AG08395 (cell line): ENCODE measurements at places on chromosomes 1 and 21.

DNA sequence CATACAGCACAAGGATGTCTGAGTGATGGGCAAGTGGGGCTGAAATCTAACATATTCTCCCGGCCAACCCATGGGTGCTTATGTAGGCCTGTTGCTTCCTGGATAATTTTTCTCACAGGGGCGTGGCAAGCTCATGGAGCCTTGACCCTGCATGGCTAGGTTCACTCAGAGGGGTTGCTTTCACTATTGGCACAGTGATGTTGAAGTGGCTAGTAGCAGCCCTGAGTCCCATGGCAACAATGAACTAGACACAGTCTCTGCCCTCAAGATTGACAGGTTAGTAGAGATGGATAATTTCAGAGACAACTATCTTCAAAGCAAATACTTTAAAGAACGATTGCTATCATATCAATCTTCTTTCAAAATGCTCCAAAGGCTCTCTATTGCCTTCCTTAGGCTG lies 6.5 kb upstream of the MAB21L3 start:
- no peak for DNase-seq

DNA sequence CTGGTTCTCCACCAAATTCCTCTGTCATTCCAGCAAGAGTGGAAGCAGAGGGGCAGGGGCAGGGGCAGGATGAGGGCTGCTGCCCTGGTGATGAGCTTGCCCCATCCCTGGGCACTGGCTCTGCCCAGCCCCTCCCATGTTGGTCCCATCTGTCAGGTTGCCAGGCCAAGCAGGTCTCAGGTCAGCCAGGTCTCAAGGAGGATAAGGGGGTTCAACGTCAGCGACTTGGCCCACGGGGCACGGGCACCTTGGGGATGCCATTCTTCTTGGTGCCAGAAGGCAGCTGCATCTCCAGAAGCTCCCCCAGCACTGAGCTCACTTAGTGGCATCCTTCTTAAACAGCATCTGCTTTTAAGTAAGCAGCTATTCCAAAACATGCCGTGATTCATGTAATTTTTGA lies 133.1 kb downstream of the AJAP1 start:
- no peak for DNase-seq

DNA sequence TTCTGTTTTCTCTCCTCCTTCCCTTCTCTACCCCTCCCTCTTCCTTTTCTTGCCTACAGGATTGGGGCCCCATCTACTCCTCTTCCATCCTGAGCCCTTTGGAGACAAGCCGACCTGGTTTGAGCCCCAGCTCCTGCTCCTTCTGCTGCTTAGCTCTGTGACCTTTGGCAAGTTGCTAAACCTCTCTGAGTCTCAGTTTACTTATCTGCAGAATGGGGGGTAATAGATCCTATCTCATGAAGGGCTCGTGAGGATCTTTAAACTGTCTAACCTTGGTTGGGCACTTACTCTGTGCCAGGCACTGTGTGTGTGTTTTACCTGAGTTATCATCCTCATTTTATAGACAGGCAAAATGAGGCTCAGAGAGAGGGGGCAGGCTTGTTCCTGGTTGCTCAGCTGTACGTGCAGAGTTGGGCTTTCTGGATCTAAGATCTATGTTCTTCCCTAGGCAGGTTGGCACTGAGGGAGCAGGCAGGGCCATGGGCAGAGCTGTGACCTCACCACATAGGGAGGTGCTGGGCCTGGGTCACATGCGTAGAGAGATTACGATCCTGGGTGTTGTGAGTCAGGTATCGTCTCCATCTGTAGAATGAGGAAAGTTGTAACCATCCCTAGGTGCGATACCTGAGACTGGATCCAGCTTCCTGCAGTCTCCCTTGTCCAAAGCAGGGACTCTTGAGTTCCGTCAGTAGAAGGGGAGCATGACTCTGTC lies 58.5 kb downstream of the FOXO6 start:
- DNase-seq = no peak

DNA sequence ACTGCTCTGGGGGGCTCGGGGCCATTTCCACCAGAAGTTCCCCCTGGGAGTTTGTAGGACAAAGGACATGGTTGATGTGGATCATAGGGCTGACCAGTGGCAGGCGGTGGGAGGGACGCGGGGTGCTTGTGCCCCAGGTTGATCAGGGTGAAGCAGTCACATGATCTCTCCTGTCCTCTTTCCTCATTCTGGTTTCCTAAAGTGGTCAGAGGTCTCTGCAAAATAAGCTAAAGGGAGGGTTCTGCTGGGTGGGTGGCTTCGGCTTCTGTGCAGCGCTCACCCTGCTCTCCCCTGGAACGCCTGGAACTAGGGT lies 9.2 kb downstream of the PDXK start:
- no peak for DNase-seq

- DNase-seq = no peak
These were observed 3.1 kb downstream of the PTGFRN start for GRCh38 chr1:116912846-116913245.

DNA sequence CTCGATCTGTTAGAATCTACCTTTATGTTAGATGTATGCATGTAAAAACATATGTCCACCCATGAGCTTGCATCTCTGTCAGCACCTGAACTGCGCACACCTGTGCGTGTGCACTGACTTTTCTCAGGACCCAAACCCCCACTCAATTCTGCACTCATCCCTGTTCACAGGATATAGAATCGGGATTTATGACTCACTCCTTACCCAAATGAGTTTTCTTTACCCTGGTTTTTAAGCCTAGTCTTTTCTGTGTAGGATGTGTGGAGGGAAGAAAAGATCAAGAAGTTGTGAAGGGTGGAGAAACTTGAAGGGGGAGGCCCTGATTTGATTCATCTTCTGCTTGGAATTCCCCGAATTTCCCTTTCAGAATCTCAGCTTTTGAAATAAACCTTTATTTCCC lies 2.4 kb downstream of the ACKR1 start:
- no peak for DNase-seq

DNA sequence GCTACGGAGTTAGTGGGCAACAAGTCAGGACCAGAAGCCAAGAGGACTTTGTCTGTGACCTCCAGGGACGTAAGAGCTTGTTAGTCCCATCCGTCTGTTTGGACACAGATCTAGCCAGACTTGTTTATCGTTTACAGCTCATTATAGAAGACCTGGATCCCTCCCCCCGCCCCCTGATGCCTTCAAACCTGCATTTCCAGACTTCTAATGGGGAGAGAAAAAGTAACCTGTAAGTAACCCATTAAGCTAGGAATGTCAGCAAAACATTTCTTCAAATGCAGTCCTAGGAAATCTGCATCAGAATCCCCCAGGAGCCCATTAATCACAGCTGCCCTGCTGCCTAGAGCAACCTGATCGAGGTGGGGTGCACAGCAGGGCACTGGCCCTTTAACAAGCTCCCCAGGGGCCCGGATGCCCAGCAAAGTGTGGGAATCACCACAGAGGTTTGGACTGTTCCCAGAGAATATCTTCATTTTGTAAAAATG lies 1.4 kb upstream of the MAD2L2 start:
- no peak for DNase-seq

DNA sequence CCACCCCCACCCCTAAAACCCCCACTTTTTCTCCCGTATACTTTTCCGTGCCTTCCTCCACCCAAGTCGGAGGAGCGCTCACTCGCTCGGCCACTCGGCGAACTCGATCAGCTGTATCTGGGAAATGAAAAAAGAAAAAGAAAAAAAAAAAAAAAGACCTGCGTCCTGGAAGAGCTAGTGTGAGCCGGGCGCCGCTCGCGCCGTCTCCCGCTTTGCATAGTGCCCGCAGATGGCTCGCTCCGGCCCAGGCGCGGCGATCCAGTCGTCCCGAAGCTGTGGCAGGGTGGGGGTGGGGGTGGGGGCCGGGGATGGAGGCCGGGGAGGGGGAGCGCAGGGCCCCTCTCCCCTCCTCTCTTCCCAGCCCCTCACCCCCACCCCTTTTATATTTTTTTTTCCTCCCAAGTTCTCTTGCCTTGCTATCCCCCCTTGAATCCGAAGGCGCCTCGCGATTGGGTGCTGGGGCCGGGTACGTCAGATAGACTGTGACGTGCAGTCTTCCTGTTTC lies 299 bp upstream of the PROX1 start:
- DNase-seq = peak; percentile 88

DNA sequence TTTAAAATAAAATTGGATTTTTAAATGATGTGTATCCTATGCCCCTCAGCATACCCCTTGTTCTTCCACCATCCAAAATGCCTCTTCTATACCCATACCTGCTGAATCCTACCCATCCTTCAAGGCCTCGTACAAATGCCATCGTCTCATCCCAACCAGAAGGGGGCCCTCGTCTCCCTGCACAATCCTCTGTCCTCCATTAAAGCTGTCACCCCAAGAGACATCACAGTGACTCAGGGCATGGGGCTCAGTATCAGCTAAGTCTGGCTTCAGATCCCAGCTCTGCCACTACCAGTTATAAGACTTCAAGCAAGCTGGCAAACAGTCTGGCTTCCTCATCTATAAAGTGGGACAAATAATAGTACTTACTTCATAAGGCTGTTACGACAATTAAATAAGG lies 23.8 kb downstream of the IGFN1 start:
- no peak for DNase-seq

DNA sequence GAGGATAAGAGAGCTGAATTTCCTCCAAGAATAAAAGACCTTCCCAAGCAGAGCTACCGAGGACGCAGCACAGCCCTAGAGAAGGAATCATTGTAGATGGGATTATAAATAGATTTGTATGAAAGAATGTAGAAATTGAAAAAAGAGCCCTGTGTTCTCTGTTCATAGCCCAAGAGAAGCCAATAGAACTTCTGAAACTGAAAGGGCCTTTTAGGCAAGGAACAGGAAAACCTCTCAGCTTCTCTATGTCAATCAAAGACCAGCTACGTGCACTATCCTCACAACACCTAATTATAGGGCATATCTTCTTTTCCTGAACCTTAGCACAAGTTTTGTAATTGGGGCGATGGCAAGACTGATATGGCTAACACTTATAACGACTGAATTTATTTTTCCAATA lies 192.4 kb upstream of the RNPC3 start:
- no peak for DNase-seq

GRCh38 chr1:244273845-244274619 lies 177.7 kb downstream of the ADSS2 start:
- DNase-seq = peak; percentile 95

- DNase-seq = no peak
These were observed 63.5 kb downstream of the SKI start for GRCh38 chr1:2291577-2291976.
